CD4-positive, alpha-beta T cell treated with Interleukin-1 beta for 1 hour (primary cell): ENCODE measurements at places on chromosomes 5 and 9.

DNA sequence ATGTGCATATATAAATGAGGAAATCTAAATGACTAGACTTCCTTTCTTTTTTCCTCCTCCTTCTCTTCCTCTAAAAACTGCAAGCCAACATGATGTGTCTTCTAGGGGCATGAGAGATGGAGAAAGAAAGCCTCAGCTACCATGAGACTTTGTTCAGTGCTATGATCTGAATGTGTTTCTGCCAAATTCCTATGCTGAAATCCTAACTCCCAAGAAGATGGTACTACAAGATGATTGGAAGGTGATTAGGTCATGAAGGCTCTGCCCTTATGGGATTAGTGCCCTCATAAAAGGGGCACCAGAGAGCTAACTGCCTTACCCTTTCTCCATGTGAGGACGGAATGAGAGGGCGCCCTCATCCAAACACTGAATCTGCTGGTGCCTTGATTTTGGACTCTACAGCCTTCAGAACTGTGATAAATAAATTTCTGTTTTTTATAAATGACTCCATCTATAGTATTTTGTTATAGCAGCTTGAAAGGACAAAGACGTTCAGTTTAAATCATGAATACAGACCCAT is 72.2 kb upstream of the IL6ST start:
- no peak for DNase-seq

DNA sequence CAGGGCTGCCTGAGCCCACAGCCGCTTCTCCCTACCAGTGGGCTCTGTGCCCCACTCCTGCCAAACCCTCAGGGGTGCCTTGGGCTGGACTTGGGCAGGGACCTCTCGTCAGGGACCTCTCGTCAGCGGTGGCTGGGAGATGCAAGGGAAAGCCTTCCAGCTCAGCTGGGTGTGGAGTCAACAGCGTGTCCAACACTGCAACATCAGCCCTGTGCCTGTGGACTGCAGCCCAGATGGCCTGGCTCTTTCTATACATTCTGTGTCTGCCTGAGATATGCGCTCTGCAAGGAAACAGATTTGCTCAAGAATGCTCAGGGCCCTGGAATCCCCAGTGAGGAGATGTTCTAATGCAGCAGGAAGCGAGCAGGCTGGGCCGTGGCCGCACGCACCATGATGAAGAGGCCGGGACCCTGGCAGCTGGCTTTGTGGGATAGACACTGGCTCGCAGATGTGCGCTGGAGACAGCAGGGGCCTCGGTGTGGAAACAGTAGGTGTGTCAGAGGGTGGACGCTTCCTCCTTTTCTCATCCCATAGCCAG is 85.0 kb upstream of the COL5A1 start:
- no peak for DNase-seq

- DNase-seq, result no peak
Observed at GRCh38 chr5:59976342-59976741, 82.8 kb upstream of the PDE4D start.

DNA sequence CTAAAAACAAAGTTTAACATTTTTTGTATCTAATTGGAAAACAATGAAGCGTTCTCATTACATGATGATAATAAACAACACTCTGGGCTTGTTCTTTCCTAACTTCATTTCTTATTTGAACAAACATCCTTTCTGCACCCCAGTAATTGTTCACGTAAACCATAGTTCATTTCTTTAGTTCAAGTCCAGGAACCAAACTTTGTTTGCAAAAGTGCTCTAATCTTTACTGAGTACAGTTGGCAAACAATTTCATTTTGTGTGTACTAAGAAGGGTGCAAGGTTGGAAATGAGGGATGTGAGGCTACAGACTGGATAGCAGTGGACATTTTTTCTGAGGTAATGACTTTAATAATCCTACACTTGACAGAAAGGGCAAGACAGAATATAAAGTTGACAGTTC is 113.5 kb downstream of the NREP start:
- no peak for DNase-seq

DNA sequence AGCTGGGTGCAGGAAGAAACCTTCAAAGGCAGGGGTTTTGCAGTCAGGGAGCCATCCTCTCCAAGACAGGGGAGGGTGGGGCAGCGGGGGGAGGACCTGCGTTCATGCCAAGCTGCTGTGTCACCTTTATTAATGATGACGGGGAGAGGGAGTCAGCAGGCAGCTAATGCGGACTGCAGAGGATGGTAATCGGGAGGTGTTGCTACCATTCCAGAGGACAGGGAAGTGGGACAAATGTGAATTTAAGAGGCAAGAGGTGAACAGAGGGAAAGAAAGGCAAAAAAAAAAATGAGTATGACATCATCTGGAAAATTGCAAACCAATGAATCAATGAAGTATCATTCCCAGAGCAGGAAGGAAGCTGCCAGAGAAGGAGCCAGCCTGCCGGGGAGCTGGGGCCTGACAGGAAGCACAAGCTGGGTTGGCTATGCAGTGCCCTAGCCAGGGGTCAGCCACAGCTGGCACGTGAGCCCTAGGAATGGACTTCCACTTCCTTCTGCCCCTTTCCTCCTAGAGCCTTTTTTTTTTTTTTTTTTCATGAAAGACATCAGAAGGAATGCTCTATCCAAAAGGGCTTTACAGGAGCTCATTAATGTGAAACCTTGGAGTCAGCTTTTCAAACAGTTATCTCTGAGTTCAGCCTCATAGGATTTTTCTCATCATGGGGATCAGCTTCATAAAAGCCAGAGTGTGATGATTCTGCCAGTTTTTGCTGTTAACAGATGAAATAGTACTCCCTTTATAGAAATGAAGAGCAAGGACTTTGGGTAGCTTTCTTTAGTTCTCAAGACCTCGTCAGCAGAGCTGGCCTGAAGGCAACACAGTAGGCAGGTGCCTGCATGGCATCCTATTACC is 9.2 kb downstream of the INSYN2B start:
- DNase-seq, result no peak

GRCh38 chr5:177494346-177495195 is 2.8 kb downstream of the PDLIM7 start:
- no peak for DNase-seq

- DNase-seq, result no peak
Observed at GRCh38 chr5:158123595-158123994, 264.6 kb upstream of the CLINT1 start.

GRCh38 chr9:98530806-98531386 is 177.8 kb downstream of the GABBR2 start:
- DNase-seq, result no peak

GRCh38 chr5:138843316-138844124 is 31.6 kb downstream of the LRRTM2 start:
- DNase-seq, result no peak

GRCh38 chr9:113416149-113416721 is 5.7 kb downstream of the C9orf43 start:
- DNase-seq, result no peak

GRCh38 chr9:105662184-105663104 is at the start of gene TAL2:
Gene TAL2, plus strand, starts transcription at chr9:105662457. Its CDS starts 40 bp downstream, at chr9:105662497.
- DNase-seq, result no peak

GRCh38 chr5:76763136-76763535 is 47.2 kb downstream of the F2R start:
- peak; percentile 31 for DNase-seq

- DNase-seq, result no peak
Observed at GRCh38 chr5:119347991-119348390, 7.8 kb upstream of the TNFAIP8 start.

- no peak for DNase-seq
Observed at GRCh38 chr9:93908591-93909241, 46.4 kb downstream of the BARX1 start.

DNA sequence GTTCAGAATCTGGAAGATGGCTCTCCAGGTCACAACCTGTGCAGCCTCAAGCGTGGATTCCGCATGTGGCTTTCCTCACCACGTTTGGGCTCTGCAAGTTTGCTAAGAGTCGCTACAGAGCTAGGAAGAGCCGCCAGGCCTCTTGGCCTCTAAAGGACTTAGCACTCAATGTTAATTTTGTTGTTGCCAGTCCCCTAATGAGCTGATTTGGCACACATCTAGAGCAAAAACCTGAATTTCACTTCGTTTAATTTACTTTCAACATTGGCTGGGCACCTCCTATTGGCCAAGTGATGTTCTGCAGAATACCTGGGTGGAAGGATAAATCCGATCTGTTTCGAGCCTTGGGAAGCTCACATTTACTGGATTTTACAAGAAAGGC is 65.8 kb upstream of the UNC5A start:
- no peak for DNase-seq

- no peak for DNase-seq
Observed at GRCh38 chr5:6593148-6594016, 39.5 kb downstream of the NSUN2 start.

DNA sequence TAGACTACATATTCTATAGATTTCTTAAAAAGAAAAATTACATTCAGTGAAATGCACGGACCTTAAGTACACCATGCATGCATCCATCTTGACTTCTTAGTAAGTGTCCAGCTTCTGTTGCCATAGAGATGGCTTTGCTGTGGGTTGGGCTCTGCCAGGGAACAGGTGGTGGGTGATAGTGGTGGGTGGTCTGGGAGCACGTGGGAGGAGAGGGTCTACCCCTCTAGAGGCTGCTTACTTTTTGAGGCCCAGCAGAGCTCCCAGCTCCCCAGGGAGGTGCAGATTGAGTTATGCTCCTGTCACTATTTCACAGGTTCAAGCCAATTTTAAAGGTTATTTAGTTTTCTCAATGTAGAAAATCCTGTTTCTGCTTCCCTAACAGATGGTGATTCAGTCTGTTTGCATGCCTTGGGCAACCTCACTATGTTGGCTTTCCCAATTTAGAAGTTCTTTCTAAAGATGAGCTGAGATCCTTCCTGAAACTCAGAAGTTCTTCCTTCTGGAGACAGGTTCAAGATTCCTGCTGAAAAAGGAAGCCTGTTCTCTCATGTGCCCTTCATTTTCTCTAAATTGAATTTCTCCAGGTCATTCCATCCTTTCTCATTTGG is 107.4 kb upstream of the LHFPL2 start:
- DNase-seq, result no peak

- DNase-seq, result no peak
Observed at GRCh38 chr5:2896371-2897275, 145.1 kb upstream of the IRX2 start.

DNA sequence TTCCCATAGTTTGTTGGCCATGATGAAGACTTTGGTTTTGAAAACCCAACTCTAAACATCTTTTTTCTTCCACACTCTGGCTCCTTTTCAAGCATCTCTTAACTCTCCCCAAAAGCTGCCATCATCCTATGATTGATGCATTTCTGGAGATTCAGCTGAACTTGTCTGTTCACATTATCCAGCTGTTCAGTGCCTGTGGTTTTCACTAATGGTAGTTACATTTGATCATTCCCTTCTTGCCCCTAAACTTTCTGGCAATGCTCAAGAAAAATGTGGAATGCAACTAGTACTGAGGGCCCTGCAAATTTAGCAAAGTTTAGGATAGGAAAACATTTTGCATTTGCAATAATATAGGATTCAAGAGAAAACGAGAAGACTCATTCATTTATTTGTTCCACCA is 267.5 kb downstream of the ENC1 start:
- no peak for DNase-seq

- no peak for DNase-seq
Observed at GRCh38 chr5:154482528-154483449, 4.8 kb upstream of the HAND1 start.

GRCh38 chr9:124190761-124191160 is 67.0 kb upstream of the NEK6 start:
- DNase-seq, result no peak

- DNase-seq, result no peak
Observed at GRCh38 chr5:123448017-123448617, 24.9 kb upstream of the CEP120 start.

GRCh38 chr9:79946712-79947111 is 374.9 kb downstream of the TLE4 start:
- no peak for DNase-seq

GRCh38 chr5:120199559-120199958 is 264.5 kb upstream of the PRR16 start:
- DNase-seq, result no peak

DNA sequence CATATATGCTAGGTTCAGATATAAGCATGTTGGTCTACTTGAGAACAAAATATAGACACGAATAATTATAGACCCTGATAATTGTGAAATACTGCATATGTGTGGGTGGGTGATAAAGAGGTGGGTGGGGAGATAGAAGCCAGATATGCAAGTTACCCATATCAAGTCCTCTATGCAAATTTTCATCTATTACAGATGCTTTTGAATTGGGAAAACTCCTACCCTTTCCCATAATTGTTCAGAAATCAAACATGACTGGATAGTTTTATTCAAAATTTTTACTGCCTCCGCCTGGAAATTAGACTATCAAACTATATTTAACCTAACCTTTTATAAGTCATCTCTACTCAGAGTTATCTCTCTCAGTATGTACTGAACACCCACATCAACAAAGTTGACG is 157.5 kb downstream of the MEF2C start:
- no peak for DNase-seq

GRCh38 chr5:154042766-154043165 is 4.0 kb downstream of the MFAP3 start:
- no peak for DNase-seq

DNA sequence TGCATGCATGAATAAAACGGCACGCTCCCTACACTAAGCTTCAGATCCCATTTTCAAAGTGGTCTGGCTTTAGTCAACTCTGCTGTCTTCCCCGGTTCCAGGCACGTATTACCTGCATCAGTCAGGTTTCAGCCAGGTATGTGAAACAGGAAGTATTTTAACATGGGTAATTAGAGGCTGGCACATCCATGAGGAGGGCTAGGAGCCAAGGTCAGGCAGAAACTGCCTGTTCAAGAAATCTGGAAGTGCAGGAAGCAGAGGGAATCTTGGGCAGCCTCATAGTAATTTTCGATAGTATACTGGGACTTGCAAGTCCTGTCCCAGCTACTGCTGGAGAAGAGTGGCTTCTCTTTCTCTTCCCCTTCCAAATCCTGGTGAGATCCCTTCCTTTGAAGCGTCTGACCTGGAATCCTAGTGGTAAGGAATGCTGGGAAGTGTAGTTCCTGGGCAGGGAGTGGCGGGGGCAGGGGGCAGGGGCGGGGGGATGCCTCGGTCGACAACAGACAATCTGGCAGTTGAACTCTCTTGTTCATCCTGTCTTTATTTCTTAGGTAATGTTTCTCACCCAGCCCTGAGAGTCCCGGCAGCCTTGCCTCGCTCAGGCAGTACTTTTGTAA is 403.1 kb downstream of the TLE4 start:
- no peak for DNase-seq

DNA sequence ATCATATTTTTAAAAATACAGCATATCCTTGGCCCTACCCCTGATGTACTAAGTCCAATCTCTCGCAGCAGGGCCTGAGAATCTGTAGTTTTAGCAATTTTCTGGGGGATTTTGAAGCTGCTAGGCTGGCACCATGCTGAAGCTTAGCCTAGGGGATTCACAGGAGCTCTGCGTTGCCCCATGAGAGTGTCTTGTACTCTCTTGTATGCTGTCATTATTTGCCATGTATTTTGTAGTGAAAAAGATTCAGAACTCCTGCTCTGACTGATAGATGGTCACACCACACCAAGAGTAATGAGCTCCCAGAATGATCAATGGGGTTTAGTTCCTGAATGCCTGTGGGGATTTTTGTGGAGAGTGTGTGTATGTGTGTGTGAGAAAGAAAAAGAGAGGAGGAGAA is 20.7 kb upstream of the TRMT10B start:
- DNase-seq, result no peak

GRCh38 chr5:16808021-16808420 is 128.1 kb downstream of the MYO10 start:
- no peak for DNase-seq
